ENCODE measurements at places on chromosomes 13 and 19. TPM values are rescaled to one million over a fixed set of nuclear protein-coding genes. Genes with fewer than 3 reads are reported as not detected.

DNA sequence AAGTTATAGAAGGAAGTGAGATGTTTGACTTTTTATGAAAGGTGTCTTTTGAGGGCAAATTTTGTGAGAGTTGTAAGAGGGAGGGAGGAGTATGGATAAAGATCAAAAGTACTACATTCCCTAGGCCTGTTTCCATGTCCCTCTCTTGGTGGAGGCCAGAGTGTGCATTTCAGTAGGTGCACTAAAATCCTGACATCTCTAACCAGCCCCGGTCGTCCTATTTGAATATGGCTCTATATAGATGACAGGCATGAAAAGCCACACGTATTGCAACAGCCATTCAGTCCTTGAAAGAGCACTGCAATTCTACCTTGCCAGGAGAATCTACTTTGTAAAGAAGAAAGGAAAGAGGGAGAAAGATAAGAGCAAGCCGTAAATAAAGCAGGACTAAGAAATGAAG lies 510.1 kb downstream of the IRS2 start:
- DNase-seq: no peak

SIGLEC12 gene
- total RNA-seq: 1.9 TPM

SIGLEC11 gene
- total RNA-seq: 4.9 TPM

DNA sequence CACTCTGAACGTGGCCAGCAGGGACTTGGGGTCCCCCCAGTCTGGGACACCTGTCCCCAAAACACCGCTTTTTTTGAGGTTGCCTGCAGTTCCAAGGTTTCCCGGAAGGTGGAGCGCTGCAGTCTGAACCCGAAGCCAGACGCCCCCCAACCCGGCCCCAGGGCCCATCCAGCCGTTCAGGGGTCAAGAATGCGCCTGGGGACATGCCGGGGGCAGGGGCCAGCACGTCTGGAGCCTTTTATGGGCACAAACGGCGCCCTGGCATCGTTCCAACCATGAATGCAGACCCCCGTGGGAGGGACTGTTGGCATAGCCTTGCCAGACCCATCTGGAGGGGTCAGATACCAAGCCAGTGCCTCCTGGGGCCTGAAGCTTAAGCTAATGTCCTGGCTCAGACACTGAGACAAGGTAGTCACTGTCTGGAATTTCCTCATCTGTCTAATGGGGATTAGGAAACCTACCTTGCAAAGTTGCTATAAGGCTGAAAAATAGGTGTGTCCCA lies 6.9 kb downstream of the S1PR5 start:
- no peak for DNase-seq

GRCh38 chr19:1808395-1808731 lies 3.7 kb downstream of the ATP8B3 start:
- no peak for DNase-seq

GRCh38 chr19:49440439-49441209 lies 703 bp downstream of the SLC17A7 start:
- no peak for DNase-seq

All from left lung (tissue), 14 donors.